ENCODE measurements at places on chromosomes 6 and 20. TPM values are rescaled to one million over a fixed set of nuclear protein-coding genes. Genes with fewer than 3 reads are reported as not detected.

The BTNL2 gene
- not detected for polyA plus RNA-seq

The SLC4A11 gene
- polyA plus RNA-seq = 1.1 TPM

- no peak for DNase-seq
These were observed 6.9 kb upstream of the KIF16B start for GRCh38 chr20:16580147-16580546.

GRCh38 chr20:46174469-46175126 lies 56.5 kb downstream of the CD40 start:
- peak; percentile 91 for DNase-seq

DNA sequence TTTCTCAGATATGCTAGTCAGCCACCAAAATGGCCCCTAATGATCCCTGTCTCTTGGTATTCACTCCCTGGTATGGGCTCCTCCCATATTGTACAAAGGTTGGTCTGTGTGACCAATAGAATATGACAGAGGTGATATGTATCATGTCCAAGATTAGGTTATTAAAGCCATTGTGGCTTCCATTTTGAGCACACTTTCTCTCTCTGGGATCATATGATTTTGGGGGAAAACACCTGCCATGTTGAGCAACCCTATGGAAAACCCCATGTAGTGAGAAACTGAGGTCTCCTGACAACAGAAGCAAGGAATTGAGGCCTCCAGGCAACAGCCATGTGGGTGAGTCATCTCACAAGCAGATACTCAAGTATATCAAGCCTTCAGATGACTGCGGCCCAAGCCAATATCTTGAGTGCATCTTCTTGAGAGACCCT lies 7.1 kb upstream of the ZNF318 start:
- no peak for DNase-seq

- DNase-seq = no peak
These were observed 15.1 kb upstream of the TRIM39 start for GRCh38 chr6:30311671-30312070.

DNA sequence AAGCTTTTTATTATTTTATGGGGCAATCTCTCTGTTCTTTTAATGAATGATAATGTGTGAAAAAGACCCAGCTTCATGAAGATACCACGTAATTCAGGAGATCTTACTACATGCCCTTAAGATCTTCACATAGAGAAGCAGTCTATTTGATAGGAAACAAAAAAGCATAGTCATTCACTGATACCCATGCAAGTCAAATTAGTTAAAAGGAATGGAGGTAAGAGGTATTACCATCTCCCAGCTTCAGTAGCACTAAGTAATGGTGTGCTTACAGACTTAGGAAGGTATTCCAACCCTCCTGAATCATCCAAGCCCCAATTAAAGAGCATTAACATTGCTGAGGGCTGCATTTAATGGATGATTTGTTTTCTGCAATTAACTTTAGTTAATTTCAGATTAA lies 364.7 kb downstream of the SYNE1 start:
- no peak for DNase-seq
